Naive thymus-derived CD4-positive, alpha-beta T cell (primary cell): ENCODE measurements at places on chromosomes 4 and X. TPM values are rescaled to one million over a fixed set of nuclear protein-coding genes. Genes with fewer than 3 reads are reported as not detected.
A peak's percentile ranks its signal among the peaks of the same experiment; 100 is the strongest.

F11 gene
- not detected for total RNA-seq

ARR3 gene
- total RNA-seq = not detected

C4orf46 gene
- total RNA-seq = 4.2 TPM

DNA sequence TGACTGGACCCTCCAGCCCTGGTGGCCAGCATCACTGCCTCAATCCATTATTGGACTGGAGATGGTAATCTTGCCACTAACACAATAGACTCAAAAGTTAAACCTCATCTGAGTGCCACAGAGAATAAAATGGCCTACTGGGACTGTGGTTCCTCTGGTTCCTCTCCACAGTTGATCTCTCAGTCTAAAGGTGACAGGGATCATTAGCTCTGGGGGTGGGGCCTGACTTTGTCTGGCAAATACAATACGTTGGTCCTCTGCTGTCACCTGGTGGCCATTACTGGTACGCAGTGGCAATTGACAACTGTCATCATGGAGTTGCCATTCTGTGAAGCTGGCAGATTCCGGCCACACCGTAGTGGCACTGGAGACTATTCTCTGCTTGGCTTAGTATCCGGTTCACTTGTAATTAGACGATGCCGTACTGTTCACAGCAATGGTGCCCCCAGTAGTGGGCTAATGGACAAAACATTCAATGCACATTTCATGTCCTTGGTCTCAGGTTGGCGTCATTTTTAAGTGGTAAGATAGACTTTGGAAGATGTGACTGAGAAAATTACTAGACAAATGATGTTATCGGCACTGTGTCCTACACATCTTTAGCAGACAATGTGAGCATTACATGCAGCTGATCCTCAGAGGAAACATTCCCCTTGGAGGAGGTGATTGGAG, 6.7 kb downstream of the FGFBP2 start:
- DNase-seq = peak; percentile 70
- no peaks in the 10 kb centered on the region for H3K27me3 ChIP-seq
- H3K4me3 ChIP-seq = no peak overlapping the region
- H3K27ac ChIP-seq = no peak overlapping the region
